ENCODE measurements at places on chromosomes 12 and 14.

- DNase-seq, result no peak
Measured at GRCh38 chr12:71649401-71649800, 14.2 kb downstream of the ZFC3H1 start.

DNA sequence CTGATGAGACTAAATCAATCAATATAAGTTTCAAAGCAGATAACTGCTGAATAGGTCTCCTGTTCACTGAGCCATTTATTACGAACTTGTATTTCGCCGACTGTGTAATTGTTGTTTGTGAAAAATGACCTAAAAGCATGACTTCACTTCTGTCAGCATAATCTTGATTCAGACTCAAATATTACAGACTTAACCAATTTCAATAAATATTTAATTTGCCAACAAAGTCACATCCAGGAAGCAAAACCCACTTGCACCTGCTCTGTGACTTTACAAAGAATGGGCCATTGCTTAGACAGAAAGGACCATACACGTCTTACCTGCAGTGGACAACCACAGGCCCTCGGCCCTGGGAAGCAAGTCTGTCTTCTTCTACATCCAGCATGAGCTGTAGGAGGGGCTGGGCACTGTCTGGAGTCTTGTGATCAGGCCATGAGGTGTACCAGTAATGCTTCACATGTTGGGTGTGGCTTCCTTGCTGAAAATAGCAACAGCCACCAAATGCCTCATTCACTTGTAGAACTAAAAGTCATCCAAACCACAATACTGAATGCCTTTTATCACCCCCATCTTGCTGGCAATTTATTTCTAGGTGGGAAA lies 23.5 kb upstream of the PTPRB start:
- DNase-seq, result no peak

GRCh38 chr12:113391650-113392337 lies 11.9 kb downstream of the SDS start:
- DNase-seq, result no peak

GRCh38 chr12:526089-526488 lies 66.3 kb downstream of the B4GALNT3 start:
- no peak for DNase-seq

DNA sequence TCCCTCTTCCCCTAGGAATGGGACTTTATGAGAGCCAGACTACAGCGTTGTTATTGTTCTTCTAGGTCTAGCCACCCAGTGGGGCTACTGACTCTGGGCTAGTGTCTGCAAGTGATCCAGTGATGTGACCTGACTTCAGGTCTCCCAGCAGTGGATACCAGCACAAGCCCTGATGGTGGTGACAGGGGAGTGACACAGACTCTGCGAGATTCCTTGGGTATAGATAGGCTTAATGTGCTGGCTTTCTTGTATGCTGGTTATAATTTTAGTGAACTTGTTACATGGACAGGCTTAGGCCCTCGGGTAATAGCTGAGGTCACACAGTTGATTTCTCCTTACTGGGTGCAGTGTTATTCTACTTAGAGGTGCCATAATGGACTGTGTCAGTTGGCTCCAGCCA lies 106.9 kb downstream of the TBC1D30 start:
- DNase-seq, result no peak

DNA sequence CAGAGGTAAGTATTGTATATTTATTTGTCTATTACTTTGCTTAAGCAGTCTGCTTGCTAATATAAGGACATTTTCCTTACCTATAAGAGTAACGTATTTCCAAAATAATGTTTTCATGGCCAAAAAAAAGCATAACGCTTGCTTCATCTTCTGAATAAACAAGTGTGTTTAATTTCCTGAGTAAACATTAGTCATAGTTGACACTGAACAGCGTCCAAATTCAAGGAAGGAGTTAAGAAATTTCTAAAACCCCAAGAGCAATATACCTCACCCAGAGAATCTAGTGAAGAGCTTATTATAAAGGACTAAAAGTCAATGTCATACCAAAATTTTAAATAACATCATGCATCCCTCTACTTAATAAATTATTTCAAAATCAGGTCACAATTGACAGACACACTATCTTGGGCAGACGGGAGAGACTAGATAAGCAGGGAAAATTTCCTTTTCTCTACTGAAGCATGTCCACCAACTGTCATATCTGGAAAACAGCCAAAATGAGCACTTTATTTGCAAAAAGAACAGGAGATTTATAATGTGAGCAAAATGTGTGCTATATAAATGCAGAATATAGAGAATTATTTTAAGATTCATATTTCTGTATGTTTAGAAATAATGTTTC lies 25.1 kb downstream of the ANKS1B start:
- no peak for DNase-seq

GRCh38 chr12:91984556-91984955 lies 161.1 kb downstream of the BTG1 start:
- no peak for DNase-seq

DNA sequence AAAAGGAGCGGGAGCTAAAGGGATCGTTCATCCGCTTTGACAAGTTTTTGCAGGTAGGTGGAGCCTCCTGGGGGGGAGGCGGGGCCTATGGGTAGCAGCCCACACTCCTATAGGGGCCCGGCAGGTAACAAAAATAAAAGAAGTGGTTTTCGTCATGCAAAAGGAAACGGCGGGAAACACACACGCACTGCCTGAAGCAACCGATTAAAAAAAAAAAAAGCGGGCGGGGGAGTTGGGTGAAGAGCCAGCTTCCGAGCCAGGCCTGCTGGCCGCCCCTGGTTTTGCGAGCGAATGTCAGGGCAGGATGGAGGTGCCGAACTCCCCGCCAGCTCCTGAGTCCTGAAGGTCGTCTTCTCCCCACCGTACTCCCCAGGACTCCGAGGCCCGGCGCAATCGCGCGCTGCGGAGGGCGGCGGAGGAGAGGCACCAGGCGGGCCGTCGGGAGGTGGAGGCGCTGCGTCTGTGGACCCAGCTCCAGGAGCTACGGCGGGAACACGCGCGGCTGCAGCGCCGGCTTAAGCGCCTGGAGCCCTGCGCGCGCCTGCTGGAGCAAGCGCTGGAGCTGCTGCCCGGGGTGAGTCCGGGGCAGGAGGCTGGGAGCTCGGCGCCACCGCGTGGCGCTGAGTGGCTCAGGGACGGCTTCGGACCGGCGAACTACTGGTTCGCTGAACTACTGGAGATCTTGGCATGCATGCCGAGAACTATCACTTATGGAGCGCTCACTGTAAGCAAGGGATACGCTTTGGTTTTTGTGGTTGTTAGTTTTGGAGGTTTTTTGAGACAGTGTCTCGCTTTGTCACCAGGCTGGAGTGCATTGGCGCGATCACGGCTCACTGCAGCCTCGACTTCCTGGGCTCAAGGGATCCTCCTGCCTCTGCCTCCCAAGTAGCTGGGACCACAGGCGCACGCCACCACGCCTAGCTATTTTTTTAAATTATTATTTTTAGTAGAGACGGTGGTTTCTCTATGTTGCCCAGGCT lies 3.6 kb downstream of the CFAP73 start:
- peak; percentile 22 for DNase-seq

DNA sequence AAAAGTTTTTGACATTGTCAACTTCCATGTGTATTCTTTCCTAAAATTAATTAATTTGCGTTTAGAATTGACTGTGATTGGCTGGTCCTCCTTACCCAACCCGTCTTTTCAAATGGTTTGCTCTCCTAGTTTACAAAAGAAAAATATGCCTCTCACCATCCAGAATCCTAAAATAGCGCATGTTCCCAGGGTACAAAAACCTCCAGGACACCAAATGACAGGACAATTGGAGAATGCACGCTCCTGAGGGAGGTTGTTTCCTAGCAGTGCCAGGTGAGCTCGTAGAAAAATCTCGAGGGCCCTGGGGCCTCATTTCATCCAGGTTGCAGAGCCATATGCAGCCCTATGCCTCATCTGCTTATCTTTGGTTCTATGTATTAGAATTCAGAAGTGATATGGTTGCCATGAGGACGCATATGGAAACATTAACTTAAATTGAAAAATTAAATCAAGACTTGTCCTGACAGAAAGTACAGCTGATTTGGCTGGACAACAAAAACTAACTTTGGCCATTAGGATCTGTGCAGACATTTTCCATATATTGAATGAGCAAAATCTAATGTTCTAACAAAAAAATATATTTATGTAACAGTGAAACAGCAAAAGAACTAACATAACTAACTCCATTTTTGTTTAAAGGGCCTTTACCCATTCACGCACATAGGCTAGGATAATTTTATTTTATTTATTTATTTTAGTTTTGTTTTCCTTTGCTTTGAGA lies 28.2 kb upstream of the EGLN3 start:
- no peak for DNase-seq

- DNase-seq, result no peak
Measured at GRCh38 chr14:22842211-22843122, 6.1 kb downstream of the MMP14 start.

- no peak for DNase-seq
Measured at GRCh38 chr12:62520361-62520760, 53.7 kb downstream of the MON2 start.

- DNase-seq, result no peak
Measured at GRCh38 chr14:100079726-100080005, 14.4 kb downstream of the EVL start.

All from ovary (tissue), 10 donors.